ENCODE measurements at places on chromosomes 12 and 14.
A peak's percentile ranks its signal among the peaks of the same experiment; 100 is the strongest.

DNA sequence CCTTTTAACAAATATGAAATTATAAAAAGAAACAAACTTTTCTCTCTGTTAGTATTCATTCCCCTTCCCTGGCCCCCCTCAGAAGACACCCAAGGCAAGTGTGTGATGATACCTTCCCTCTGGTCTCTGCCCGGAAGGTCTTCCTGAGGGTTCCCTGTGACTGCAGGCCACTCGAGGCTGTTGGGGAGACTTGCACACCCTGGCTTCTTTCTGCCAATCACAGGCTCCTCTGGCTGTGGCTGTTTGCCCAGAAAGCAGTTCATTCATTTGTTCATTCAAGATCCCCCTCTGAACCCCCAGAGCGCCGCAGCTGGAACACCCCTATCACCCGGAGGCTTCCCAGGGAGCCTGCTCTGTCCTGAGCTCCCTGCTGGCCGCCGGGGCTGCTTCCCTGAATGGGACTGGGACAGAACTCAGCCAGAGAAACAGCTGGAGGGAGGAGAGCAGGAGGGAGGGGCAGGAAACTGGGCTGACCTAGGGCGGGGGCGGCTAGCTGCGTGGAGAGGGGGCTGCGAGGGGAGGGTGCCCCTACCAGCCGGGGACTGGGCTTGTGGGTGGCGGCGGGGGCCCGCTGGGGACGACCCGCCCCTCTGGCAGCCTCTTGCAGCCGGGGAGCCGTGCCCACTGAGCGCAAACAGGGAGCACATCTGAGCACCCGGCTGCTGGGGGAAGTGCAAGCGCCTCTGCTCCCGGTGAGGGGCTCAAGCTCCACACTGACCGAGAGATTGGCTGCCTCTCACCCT, at the start of gene CMKLR1:
Gene CMKLR1, minus strand, starts transcription at position 397 of the 743 bp plus-strand sequence. CDS start 45,720 bp downstream, outside the sequence.
- DNase-seq = peak; percentile 9

DNA sequence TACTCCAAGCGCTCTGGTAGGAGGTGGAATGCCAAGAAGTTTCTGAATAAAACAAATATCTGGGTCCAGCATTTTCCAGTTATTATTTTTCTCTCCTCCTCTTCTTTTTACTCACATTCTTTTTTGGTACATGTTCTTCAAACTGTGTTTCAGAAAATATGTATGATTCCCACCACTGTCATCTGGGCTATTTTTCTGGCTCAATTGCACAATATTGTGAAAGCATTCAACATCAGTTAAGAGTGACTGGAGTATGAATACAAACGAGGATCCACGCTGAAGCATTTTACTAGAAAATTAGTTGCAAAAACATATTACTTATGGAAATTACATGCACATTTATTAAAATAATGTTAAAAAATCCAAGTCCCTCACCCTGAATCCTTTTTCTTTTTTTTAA, 61.5 kb downstream of the KCNMB4 start:
- DNase-seq = no peak

DNA sequence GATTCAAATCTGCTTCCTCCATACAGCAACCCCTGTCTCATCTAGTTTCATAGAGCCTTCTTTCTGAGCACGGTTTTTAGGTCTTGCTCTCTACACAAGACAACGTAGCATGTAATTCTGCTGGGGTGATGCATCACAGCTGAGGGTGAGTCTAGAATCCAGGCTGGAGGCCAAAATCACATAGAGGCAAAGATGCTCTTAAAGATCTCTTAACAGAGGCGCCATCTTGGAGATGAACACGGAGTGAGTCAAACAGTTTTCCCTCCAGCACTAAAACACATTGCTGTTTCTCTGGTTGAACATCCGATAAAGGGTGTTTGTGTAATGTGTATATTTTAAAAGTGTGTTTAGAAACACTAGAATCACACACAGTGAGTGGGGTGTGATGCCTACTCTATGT, 78.9 kb downstream of the NOS1 start:
- no peak for DNase-seq

DNA sequence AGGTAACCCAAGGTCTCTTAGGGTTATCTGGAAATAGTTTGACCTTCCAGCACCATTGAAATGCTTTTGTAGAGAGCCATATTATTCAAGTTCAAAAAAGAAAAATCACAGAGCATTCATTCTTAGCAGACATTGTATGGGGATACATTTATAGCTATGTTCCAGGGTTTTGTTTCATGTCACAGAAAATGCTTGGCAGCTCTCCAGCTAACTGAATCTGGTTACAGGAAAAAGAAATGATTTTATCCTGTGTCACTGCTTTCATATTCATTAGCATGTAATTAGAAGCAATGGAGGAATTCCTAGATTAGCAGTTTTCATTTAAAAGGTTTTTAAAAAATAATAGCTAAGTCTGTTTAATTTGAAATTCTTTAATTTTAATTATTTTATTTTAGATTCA, 78.9 kb downstream of the SNAPC1 start:
- DNase-seq = no peak

- DNase-seq = no peak
These were observed 485 bp downstream of the SENP1 start for GRCh38 chr12:48105321-48105866.

DNA sequence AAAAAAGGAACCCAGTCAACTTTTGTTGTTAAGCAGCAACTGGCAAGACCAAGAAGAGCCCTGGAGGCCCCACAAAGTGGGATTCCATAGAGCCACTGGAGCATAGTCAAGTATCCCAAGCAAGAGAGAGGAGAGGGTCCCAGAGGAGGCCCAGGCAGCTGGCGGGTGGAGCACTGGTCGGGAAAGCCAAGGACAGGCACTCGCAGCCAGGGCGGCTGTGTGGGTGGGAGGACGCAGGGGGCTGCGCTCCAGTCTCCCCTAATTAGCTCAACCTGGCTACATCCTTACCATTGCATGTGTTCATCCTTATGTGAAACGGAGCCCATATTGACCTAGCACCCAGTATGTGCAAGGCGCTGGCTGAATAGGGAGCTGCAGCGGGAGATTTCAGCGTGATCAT, 18.3 kb upstream of the ZFP36L1 start:
- no peak for DNase-seq

DNA sequence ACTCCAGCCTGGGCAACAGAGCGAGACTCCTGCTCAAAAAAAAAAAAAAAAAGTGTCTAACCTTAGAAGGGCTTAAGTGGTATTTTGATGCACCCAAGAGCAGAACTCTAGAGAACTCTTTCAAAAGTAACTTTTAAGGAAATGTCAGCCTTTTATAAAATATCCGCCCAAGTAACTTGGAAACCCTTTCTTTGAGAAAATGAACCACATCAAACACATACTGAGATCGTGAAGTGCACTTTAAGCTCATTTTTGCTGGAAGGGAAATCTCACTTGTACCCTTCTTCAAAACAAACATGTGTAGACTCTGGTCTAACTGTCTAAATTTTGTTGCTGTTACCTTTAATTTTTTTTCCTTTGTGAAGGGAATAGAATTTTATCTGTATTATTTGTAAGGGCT, 5.5 kb downstream of the C12orf56 start:
- DNase-seq = no peak

DNA sequence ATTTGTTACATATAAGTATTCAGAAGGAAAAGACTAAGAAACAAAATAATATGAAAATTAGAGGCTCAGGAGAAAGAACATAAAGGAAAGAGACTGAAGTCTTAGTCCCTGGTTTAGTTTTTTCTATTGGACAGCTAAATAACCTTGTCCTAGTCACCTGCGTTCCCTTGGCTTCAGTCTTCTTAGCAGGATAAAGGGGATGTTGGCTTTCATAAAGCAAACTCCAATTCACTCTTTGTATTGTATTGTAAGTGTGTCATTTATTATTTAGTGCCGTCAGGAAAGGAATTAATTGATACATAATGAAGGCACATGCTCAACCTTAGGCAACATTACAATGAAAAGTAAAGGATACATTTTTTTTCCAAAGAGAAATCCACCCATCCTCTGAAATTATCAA, 190.3 kb upstream of the PPFIA2 start:
- DNase-seq = no peak

GRCh38 chr12:52243259-52243855, 10.3 kb downstream of the KRT7 start:
- DNase-seq = no peak

DNA sequence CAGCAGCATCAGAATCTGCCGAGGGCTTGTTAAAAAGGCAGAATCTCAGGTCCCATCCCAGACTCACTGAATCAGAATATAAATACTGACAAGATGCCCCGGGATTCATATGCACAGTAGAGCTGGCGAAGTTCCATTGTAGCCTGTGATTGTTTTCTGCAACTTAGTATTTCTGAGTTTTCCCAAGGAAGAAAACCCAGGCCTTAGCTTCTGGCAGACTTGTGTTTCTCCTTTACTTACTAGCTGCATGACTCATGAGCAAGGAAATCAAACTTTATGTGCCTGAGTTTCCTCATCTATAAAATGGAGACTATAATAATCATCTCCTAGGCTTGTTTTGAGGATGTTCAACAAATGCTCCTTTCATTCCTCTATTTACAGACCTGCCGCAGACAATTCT, 278.5 kb upstream of the PLEKHG7 start:
- no peak for DNase-seq

DNA sequence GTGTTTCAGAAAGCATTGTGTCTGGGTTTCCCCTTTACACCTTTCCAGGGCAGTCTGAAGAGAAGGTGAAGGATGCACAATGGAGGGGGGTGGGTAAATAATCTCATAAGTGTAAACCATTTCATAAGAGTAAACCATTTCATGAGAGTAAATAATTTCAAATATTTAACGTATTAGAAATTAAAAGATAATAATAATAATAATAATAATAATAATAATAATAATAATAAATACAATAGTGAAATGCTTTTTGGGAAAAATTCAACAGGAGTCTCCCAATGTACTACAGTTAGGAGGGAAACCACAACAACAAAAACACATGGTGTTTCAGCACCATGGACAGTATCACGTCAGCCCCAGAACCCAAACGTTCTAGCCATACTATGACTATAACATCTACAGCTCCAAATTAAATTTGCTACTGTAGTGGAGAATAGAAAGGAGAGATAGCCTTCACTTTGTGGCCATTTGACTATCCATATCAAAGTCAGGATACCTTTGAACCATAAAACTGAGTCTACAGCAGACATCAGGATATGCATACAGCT, 691.8 kb downstream of the BCL11B start:
- DNase-seq = no peak

- no peak for DNase-seq
These were observed 114.2 kb downstream of the TTC6 start for GRCh38 chr14:37709419-37710195.

DNA sequence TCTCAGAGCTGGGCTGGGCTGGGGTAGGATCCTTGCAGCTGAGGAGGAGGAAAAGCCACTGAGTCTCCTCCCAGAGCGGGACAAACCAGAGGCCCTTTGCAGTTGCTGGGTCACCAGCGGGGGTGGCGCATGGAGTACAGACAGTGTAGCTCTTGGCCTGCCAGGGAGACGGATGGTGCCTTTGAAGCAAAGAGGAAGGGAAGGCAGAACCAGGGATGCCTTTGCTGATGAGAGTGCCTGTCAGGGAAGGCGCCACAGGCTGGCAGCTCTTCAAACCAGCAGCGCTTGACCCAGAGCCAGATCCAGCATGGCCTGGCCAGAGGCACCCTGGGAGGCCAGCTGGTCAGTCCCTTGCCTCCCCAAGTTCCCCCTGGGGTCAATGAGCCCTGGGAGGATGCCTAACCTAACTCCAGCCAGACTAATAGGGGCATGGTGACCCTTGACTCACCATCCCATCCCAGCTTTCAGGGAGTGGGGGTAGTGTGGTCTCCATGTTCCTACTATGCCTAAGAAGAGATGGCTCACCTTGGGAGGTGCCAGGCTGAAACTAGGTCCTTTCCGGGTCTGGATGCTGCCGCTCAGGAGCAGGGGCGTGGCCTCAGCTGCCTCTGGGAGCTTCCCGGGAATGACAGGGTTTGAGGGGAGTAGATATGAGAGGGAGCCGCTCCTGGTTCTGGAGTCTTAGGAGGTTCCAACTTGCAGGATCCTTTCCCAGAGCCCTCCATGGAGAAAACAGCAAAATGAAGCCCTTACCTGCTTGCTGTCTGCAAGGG, 19.8 kb downstream of the VASH1 start:
- no peak for DNase-seq

DNA sequence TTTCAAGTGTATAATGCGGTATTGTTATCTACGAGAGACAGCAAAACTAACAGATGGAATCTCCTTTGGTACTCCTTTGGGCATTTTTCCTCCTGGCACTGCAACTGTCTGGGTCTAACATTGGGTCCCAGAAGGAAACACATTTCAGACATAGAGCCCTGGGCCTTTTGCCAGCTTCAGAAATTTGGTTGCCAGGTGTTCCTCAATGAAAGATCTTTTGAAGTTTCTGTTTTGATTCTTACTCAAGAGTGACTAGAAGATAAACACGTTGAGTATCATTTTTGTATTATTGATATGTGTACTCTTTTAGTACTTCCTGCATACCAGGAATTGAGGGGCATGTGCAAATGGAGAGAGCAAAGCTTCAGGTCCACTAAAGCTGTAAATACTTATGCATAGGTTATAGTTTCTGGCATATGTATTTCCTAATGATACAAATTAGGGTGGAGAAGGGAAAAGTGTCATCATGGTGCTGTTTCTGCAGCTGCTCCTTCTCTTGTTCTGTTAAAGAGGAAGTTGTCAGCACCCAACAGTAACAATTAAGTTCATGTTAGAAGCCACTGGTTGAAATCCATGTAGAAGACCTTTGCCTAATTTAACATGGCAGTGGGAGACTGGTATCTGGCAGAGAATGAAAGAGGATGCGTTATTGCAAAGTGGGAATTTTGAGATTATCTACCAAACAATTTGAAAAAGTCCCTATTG, 53.5 kb downstream of the SLC38A6 start:
- no peak for DNase-seq

DNA sequence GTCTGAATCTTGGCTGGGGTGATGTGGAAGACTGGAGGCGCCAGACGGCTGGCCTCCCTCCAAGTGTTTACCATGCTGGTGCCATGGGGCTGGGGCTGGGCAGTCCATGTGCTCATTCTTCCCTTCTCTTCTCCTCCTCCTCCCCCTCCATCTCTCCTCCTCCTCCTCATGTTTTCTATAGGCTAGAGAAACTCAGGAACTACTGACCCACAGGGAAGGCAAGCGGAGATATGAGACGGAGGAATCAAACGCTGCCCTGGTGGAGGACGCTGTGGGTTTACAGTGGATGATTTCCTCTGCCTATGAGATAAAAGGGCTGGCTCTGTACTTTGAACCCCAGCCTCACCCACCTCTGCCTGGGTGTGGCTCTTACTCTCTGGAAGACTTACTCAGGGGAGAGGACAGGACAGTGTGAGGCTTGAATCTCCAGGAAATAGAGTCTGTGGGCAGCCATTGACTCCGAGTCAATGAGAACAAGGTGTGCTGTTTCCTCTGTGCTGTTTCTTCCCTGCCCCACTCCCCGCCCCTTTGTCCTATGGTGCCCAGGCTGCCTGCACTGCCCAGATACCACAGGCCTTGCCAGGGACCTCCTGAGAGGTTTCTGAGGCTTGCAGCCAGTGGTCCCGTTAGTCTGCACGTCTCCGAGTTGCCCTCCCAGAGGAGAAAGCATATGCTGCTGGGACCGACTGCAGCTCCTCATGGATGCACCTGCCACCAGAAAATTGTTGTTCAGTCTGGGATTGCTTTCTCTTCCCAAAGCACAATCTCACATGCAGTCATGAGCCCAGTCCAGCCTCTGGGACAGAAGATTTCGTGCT, 132.6 kb upstream of the ARHGAP5 start:
- DNase-seq = no peak

- DNase-seq = no peak
These were observed 5.0 kb upstream of the KLC1 start for GRCh38 chr14:103623883-103624482.

All from bone marrow (tissue), 2 donors.